ENCODE measurements at places on chromosomes 16 and 17.

DNA sequence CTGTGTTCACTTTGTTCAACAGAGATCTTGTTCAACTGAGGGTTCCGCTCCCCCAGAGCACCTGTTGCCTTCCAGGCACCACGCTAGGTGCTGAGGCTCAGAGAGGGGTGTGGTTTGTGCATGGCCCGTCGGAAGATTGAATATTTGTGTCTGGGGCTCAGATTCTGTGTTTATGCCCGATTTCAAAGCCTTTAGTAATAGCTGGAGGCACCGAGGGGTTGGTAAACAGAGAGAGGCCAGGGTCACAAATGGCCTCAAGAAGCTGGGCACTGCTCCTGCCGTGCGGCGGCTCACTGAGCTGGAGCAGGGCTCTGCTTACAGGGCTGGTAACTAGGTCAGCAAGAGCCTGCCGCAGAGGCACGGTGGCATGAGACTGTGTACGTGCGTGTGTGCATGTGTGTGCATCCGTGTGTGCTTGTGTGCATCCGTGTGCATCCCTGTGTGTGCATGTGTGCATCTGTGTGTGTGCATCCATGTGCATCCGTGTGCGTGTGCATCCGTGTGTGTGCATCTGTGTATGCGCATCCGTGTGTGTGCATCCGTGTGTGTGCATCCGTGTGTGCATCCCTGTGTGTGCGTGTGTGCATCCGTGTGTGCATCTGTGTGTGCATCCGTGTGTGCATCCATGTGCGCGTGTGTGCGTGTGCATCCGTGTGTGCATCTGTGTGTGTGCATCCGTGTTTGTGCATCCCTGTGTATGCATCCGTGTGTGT lies 5.4 kb downstream of the ITGAE start:
- DNase-seq: no peak

DNA sequence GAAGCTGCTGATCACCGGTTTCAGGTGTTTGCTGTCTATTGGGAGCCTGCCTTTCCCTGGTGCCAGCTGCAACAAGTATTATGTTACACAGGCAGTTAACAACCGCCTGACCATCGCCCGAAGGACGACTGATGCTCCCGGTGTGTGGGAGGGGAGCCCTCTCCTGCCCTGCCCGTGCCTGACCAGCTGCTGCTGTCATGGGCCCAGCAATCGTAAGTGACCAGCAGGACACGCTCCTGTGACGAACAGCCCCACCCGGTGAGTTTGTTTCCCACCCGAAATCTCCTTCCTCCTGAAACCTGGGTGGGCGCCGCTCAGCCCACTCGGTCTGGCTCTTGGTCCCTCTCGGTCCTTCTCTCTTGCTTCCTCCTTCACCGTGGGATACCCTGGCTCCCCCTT lies 17.9 kb upstream of the UBE2I start:
- no peak for DNase-seq

- DNase-seq: no peak
These were observed 45.8 kb upstream of the GSE1 start for GRCh38 chr16:85567101-85567866.

DNA sequence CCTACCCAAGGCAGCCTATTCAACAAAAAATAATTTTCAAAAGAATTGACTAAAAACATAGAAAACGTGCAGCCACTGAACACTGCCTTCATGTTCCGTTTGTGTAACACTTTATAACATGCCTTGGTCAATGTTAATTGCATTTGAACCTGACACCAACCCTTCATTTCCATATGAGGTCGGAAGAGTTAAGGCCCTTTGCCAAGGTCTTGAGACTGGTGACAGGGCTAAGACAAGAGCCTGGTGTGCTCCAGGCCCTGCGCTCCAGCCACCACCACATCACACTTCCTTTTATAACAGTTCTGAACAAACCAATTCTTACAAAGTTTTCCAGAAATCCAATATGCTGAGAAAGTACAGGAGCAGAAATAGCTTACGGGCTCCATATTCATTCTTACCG lies 4.2 kb downstream of the BBS2 start:
- no peak for DNase-seq

DNA sequence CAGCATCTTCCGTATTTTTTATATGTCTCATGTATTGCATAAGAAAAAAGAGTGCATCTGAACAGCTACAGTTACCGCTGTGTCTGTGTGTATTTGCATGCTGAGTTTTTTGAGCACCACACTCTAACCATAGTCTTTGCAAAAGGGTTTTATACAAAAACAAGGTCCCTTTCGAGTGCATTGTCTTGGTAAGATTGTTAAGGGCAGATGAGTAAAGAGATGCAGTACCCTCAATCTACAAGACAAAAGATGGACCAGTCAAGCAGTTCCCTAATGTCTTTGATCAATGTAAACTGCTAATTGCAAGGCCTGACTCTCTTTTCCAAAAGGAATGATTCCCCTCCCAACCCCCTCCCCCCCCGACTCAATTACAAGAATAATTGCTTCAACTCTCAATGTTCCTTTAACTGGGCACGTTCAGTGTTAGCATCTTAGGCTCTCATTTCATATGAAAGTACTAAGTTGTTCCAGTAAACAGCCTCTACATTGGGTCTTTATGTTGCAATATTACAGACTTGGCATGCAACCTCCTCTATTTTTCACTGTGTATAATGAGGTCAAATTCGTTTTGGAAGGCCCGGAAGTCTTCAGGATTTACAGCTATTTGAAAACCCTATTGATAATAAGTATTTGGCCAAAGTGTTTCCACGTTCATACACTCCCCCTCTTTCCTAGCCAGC lies 471.4 kb upstream of the RBFOX1 start:
- no peak for DNase-seq

GRCh38 chr17:56675876-56676660 lies 82.6 kb downstream of the NOG start:
- no peak for DNase-seq

- DNase-seq: no peak
These were observed 555.8 kb downstream of the RBFOX1 start for GRCh38 chr16:7888411-7888810.
